Stimulated activated CD4-positive, alpha-beta T cell treated with anti-CD3 and anti-CD28 coated beads, Interleukin-4, amount 100 ng/mL, for 1 hour (primary cell): ENCODE measurements at places on chromosomes 4 and X.

GRCh38 chr4:183253451-183253850 is 66.6 kb downstream of the CLDN22 start:
- DNase-seq: no peak

DNA sequence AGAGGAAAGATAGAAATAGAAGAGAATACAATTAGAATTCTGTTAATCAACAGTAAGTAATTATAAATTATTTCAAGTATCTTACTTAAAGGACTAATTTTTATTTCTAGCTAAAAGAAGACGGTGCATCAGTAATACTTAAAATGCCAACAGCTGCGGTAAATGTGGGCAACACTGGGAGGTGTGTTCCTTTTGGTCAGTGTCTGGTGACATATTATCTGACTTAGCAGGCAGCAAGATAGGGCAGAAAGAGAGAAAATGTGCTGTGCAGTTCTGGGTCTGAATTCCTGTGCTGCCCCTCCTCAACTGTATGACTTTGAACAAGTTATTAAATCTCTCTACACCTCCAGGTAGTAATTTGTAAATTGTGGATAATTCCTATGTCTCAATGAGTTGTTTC is 120.6 kb downstream of the ZNF827 start:
- no peak for DNase-seq

DNA sequence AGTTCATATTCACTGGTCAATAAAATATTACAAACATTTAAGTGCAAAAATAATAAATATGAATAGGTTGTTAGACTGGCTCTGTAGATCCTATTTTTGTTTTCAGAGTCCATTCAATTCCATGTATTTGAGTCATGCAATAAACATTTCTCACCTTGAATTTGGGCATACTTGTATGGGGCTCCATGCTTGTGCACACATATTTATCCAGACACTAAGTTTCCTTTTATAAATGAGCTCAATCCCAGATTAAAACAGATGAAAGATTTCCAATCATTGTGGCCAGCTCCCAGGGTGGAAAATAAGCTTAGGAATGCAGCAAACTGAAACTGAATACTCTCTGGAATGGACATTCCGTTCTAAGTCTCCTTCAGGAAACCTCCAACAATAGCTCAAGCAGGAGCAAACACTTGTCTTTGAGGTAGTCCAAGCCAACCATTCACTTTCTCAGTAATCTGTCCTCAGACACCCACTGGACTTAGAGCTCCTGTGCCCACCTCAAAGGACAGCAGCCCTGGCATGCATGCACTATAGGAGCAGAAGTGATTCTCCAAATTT is 16.4 kb downstream of the DMD start:
- no peak for DNase-seq

GRCh38 chr4:71518283-71518989 is 179.6 kb downstream of the SLC4A4 start:
- DNase-seq: no peak

- DNase-seq: no peak
Observed at GRCh38 chr4:99536271-99536670, 25.4 kb downstream of the C4orf17 start.

DNA sequence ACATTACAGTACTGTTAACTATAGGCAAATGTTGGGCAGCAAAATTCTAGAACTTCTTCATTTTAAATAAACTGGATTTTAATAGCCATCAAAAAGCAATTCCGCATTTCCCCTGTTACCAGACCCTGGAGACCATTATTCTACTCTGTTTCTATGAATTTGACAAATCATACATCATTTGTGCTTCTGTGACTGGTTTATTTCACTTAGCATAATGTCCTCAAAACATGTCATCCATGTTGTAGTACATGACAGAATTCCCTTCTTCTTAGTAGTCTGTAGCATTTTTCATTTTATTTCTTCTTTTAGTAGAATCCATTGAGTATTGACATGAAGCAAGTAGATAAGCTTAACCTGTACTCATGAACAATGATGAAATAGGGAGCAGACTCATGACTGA is 59.4 kb upstream of the PPP4R3C start:
- no peak for DNase-seq

DNA sequence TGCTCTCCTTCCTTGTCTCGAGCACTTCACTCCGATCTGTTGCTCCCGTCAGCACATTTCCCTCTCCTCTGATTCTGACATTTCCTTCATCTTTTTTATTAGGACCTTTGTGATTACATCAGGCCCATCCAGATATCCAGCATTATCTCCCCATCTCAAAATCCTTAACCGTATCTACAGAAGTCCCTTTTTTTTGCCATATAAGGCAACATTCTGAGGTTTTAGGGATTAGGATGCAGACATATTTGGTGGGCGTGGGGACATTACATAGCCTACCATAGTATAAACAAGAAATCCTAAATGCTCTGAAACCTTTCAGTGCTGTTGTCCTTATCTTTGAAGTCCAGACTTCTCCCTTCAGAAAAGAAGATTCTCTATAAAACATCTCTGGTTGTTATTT is 505.0 kb upstream of the PITX2 start:
- no peak for DNase-seq

DNA sequence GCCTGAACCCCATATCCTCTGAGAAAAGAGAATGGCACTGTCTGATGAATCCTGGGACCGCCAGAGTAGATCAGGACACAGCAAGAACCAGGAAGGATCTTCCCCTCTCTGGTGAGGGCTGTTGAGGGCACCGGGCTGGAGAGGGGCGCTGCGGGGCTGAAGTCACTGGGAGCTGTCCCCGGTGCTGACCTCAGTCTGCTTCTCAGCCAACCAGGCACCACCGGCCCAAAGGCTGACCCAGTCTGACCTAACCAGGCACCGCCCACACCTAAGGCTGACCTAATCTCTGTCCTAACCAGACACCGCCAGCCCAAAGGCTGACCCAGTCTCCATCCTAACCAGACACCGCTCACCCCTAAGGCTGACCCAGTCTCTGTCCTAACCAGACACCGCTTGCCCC is 82.8 kb downstream of the CPZ start:
- no peak for DNase-seq

DNA sequence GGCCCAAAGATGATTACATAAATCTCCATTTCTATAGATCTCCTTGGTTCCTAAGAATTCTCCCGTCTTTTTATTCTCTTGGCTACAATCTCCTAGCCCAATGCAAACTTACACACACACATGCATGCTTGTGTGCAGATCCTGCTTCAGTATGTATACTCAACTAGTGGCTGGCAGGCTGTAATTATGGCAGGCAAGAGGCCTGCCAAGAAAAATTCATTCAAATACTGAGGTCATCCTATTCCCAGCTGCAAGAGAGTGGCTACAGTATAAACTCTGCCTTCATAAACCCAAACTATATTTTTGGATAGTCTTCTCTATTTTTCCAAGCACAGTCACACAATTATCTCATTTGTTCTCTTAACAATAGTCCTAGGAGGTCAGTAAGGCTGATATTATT is 95.2 kb downstream of the SHROOM4 start:
- no peak for DNase-seq
